ENCODE measurements at places on chromosomes 6 and 20.

DNA sequence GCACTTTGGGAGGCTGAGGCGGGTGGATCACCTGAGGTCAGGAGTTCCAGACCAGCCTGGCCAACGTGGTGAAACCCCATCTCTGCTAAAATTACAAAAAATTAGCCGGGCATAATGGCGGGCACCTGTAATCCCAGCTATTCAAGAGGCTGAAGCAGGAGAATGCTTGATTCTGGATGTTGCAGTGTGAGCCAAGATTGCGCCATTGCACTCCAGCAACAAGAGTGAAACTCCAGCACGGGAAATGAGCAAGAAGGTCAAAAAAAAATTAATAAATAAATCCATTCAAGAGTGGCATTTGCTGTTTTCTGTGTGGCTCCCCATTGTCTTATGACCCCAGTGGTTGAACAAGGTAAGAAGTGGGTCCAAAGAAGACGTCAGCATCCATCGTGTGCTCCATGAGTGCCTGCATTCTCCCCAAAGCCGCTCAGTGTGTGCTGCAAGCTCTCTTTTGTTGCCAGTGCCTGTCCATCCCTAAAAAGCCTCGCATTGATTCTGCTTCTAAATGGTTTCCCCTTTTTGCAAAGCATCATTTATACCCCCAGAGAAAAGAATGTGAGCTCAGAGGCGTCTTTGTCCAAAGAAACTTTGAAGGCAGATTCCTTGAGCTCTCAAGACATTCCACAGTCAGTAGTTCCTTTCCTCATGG is 38.8 kb upstream of the MAP3K4 start:
- DNase-seq, result no peak

DNA sequence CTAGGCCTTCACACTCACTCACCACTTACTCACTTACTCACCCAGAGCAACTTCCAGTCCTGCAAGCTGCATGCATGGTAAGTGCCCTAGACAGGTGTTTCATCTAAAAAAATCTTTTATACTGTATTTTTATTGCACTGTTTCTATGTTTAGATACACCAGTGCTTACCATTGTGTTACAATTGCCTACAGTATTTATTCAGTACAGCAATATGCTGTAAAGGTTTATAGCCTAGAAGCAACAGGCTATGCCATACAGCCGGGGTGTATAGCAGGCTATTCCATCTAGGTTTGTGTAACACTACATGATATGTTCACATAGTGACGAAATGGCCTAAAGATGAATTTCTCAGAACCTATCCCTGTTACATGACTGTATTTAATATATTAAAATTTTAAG is 37.1 kb upstream of the KCNK5 start:
- DNase-seq, result no peak

DNA sequence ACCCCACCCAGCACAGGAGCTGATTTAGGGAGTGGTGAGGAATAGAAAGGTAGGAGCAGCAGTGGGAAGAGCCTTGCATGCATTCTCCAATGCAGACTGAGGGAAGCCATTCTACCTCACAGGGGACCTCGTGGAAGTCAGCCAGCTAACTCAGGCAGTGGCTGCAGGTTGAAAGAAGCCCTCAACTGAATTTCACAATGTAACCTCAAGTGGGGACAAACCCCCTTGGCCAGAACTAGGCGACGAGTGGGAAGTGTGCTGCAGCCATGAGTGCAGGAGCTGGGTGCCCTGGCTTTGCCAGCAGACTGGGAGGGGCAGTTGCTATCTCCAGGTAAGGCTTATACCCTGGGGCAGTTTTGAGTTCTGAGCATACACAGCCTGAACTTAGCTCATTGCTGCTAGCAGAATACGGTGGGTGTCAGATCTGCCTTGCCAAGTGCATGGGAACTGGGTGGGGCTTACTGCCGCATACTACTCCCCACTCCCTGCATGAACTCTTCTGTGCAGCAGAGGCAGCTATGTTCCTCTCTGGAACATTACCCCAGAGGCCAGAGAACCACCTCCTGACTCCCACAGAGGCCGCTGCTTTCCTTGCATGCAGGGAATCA is 126.5 kb downstream of the CDK19 start:
- DNase-seq, result peak; percentile 64

DNA sequence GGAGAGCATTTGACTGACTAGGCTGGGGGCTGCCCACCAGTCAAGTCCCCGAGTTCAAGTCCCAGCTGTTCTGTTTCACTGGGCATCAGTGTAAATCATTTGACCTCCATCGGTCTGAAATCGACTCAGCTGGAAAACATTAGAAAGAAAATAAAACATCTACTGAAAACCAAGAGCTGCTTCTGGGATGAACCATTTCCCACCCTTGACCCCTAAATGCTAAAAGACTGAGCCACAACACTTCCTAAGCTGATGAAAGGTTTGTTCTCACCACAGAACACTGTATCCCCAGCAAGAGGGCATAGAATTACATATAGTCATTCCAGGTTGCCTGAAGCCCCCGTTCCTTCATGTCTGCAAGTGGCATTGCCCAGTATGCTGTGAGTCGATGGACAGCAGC is 237.0 kb upstream of the TAB2 start:
- DNase-seq, result no peak

GRCh38 chr20:63580796-63581461 is 6.9 kb upstream of the HELZ2 start:
- DNase-seq, result peak; percentile 56

GRCh38 chr20:7989379-7989778 is 30.2 kb downstream of the TMX4 start:
- peak; percentile 14 for DNase-seq

DNA sequence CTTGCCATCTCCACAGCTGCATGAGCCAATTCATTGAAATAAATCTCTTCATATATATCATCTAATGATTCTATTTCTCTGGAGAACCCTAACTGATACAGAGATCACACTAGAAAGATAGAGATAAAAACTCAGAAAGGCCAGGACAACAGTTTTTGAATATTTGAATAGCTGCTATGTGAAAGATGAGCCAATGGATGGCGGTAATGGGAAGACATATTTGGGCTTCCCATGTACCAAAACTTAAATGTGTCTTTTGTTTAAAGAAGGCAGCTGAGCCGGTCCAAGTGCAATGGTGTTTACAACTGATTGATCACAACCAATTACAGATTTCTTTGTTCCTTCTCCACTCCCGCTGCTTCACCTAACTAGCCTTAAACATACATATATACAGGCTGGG is 35.1 kb downstream of the SGK1 start:
- DNase-seq, result no peak

All from hematopoietic multipotent progenitor cell treated with erythropoietin and hydrocortisone succinate and interleukin-3 and kit ligand, for 6 days (in vitro differentiated cells).